Stimulated activated CD4-positive, alpha-beta T cell treated with anti-CD3 and anti-CD28 coated beads, TNF-alpha, amount 100 ng/mL, for 48 hours (primary cell): ENCODE measurements at places on chromosomes 2 and 18.
A peak's percentile ranks its signal among the peaks of the same experiment; 100 is the strongest.

GRCh38 chr18:56723706-56724105 lies 72.5 kb downstream of the WDR7 start:
- no peak for DNase-seq

GRCh38 chr2:220779511-220779910 lies 792.6 kb downstream of the EPHA4 start:
- no peak for DNase-seq

DNA sequence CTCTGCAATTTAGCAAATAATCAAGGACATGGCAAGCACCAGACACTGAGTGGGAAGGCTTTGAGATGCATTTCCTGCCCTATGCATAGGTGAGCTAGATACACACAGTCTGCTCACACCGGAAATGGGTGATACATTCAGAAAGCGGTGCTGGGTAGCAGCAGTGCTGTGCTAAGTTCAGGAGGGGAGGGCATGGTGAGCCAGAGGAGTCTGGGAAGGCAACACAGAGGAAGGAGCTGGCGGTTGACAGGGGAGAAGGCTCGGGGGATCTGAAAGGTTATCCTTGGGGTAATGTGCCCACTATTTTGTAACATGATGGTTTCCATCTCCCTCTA lies 57.4 kb upstream of the EPAS1 start:
- peak; percentile 59 for DNase-seq

GRCh38 chr2:28681606-28682005 lies 70.0 kb upstream of the PPP1CB start:
- no peak for DNase-seq

DNA sequence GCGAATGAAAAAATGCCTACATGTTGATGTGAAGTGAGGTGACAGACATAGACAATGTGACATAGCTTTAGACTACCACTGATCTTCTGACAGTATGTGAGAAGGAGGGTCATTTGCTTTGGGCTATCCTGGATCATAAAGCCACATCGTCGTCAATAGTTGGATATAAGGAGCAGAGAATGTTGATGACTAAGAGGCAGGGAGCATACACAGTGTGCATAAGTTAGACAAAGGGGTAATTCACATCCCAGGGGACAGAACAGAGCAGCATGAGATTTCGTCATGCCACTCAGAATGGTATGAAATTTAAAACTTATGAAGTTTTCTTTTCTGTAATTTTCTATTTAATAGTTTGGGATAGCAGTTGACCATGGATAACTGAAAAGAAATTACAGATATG lies 403.2 kb downstream of the DSC3 start:
- DNase-seq = no peak

GRCh38 chr18:48922226-48922800 lies 28.5 kb downstream of the SMAD7 start:
- DNase-seq = no peak

- no peak for DNase-seq
These were observed 28.9 kb upstream of the TOGARAM2 start for GRCh38 chr2:28951910-28952835.

- no peak for DNase-seq
These were observed 114.5 kb downstream of the PRPF40A start for GRCh38 chr2:152602750-152603149.

DNA sequence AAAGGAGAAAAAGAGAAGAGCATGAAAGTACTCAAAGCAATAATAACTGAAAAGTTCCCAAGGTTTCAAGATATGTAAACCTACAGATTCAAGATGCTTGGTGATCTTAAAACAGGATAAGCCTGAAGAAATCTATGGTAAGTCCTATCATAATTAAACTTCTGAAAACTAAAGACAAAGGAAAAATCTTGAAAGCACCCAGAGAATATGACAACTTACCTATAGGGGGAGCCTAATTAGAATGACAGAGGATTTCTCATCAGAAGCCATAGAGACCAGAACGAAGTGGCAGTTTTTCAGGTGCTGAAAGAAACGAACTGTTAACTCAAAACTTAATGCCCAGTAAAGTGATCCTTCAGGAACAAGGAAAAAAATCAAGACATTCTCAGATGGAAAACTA lies 59.7 kb downstream of the XDH start:
- no peak for DNase-seq

DNA sequence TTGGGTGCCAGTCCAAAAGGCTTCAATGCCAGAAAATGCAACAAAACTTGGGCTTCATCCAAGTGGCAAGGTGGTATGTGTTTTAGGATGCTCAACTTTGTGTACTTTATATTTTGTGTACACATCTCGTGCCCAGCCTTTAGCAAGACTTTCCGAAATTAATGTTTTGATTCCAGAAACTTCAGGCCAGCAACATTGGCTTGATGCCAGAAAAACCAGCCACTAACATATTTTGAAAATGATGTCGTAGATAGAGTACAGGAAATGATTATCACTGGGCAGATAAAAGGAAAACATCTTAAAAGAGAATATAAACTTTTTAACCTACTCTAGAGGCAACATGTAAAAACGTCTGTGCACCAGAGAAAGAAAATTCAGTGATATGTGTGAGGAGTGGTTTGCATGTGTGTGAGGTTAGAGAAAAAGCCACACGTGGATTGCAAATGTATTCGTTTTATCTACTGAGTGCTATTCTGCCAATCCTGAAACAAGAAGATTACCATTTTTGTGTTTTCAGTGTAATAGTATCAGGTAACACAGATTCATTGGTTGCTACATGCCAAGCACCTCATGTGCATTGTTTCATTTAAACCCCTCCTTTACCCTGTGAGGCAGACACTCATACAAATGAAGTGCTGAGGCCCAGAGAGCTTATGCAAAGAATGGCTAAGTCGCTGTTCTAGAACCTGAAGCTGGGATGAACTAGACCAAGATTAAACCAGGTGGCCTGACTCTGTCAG lies 264.8 kb downstream of the C1D start:
- no peak for DNase-seq

GRCh38 chr2:174776223-174776622 lies 12.0 kb upstream of the CHRNA1 start:
- DNase-seq = no peak

GRCh38 chr2:166519391-166519962 lies 25.4 kb upstream of the SCN7A start:
- no peak for DNase-seq

DNA sequence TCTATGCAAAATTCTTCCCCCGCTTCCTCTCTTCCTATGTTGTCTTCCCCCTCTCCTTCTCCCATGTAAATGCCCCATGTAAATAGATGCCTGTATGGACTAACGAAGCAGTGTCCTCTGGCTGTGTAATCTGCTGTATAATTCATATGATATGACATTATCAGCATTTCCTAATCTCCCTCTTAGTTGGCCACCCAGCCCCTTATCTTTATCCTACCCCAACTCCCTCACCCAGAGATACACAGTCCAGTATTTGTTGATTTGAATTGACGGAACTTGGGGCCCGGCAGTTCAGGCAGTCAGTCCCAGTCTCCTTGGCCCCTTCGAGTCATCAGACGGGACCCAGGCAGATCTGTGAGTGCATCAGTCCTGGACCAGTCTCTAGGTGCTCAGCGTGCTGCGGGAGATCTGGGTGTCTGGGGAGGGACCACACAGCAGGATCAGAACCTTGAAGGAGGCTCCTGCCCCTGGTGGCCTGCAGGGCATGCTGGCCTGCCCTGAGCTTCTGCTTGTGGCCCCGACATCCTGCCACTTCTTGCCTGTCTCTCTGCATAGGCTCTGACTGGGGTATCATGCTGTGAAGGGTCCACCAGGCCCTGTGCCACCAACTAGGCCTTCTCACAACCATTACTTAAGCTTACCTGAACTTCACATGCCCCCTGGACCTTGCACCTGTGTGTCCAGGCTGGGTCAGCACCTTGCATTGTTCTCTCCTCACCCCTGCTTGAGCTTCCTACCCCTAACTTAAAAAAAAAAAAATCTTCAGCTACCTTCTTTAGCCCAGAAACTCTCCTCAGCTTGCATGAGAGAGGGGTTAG lies 88.1 kb upstream of the ATL2 start:
- no peak for DNase-seq
